GM12865 (cell line): ENCODE measurements at places on chromosomes 16 and 17.
A peak's percentile ranks its signal among the peaks of the same experiment; 100 is the strongest.

DNA sequence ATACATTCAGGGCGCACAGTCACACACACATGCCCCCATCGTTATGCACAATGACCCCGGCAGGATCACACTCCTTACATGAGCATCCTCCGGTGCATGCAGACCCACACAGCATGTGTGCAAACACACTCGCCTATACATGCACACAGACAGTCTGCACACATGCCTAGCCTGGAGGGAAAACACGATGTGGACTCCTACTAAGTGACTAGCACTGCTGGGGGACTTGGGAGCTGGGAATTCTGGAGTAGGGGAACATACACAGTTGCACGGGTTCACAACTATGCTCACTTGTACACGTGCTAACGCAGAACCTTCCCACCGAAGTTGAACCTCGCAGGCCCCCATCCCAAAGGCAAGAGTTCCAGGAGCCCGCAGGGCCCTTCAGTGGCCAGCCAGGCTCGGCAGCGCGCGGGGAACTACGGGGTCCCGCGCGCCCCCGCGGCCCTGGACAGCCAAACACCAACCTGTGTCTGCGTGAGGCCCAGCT lies 2.0 kb downstream of the DLX3 start:
- no peak for DNase-seq

DNA sequence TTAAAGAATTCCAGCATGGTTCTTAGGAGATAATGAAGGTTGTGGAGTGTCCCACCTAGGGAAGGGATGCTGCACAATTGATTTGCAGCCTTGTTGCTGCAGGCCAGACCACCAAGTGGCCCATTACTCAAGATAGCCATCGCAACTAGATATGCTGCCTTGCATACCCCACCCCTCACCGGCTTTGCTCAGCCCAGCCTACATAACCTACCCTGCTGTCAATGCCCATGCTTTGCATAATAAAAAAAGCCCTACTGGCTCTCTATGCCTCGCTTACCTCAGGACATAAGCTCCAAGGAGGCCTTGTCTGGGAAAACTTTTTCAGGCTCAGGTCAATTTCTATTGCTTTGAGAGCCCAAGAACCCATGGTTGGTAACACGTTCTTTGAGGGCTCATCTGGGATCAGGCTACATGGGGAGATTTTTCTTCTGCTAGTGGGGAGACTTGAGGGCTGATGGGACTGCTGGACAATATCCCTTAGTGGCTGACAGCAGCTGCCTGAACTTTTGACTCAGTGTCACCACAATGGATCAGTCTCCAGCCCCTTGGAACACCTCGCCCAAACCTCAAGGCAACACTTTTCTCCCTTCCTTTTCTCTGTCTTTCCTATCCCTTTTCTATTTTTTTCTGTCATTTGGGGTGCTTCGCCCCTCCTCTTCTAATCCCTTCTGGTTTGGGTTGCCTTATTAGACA lies 38.3 kb downstream of the SCPEP1 start:
- no peak for DNase-seq

DNA sequence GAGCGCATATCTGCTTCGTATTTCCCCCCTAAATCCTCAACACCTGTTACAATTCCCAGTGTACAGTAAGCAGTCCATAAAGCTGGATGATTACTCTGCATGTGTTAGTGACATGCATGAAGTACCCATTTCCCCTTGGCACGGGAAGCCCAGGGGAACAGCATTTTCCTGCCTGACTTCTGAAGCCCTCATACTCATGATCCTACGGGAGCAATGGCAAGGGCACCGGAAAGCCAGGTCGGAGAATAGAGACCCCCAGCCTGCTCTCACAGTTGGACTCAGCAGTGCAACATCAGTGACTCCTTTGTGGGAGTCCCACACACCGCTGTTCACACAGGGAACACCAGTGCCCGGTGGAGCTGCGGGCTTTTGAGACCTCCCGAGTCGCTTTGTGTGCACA lies 336.9 kb downstream of the CDH13 start:
- no peak for DNase-seq

DNA sequence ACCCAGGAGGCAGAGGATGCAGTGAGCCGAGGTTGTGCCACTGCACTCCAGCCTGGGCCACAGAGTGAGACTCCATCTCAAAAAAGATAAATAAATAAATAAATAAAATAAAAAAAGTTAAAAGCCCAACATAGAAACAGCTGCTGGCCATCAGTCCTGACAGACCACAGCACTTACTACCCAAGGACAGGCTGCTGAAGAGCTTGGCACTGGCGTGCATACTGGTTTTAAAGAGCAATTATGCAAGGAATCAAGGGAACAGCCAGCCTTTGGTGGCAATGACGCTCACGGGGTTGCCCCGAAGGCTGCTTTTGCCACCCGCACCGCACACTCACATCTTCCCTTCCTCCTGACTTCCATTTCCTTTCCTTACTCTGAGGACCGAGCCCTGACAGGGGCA lies 4.2 kb downstream of the PLD6 start:
- no peak for DNase-seq

- peak; percentile 63 for DNase-seq
Measured at GRCh38 chr16:9159839-9160550, 68.6 kb downstream of the HAPSTR1 start.

GRCh38 chr17:68184816-68185436 lies 62.9 kb upstream of the AMZ2 start:
- DNase-seq, result peak; percentile 73

DNA sequence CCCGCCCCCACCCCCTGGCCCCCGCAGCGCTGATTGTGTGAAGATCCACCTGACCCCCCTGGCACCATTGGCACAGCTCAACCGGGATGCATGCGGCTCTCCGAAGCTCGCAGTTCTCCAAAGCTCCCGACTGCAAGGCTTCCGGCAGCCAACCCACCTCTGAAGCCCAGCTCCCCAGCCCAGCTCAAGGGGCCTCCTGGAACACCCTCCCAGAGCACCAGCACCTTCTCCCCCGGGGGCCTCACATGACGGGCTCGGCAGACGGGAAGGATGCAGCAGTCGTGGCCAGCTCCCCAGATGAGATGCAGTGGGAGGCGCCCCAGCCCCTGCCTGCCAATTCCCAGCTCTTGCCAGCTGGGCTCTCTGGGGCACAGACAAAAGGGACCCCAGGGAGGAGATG lies 215.3 kb downstream of the ZNF423 start:
- DNase-seq, result no peak

GRCh38 chr17:73250851-73251640 lies 10.6 kb downstream of the CPSF4L start:
- no peak for DNase-seq

GRCh38 chr16:68366062-68366461 lies 55.2 kb downstream of the PRMT7 start:
- DNase-seq, result no peak

DNA sequence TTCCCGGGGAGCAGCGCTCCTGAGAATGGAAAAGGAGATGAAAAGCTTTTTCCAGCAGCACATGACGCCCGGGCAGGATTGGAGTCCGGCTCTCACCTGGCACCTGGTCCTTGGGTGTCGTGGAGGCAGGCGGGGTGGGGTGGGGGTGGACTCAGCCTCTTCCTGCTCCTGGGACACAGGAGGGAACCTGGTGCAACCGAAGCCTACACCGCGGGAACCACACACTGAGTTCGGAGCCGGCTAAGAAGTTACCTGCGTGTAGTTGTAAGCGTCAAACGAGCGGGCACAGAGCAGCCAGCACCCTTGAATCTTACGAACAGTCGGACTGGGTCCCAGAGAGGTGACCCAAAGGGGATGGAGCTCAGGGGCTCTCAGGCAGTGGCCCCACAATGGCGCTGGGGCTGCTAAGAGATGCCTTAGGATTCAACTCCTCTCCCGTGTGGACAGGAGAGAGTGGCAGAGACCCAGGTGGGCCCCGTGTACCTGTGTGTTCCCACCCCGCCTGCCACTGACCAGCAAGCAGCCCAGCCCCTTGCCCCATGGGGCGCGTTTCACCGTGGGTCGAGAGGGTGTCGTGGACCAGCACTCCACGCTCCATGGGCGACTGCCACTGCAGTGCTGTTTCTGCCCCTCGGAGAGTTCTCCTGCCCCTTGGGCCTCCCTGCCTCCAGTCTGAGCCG lies 105.8 kb upstream of the METRNL start:
- DNase-seq, result no peak
